ENCODE measurements at places on chromosomes 1 and 21. TPM values are rescaled to one million over a fixed set of nuclear protein-coding genes. Genes with fewer than 3 reads are reported as not detected.

CELA3A gene
- not detected for total RNA-seq

LDLRAD1 gene
- not detected for total RNA-seq

ANKRD65 gene
- total RNA-seq: 0.38 TPM

ETNK2 gene
- total RNA-seq: 15.5 TPM

DNA sequence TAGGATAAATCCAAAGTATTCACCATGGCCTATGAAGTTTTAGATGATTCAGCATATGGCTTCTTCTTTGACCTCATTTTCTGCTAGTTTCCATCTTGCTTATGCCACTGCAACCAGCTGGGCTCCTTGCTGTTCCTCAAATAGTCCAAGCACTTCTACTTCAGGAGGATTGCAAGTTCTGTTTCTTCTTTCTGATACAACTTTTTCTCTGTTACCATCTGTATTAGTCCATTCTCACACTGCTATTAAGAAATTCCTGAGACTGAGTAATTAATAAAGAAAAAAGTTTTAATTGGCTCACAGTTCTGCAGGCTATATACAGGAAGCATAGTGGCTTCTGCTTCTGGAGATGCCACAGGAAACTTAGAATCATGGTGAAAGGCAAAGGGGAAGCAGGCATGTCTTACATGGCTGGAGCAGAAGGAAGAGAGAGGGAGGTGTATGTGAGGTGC, 20.3 kb downstream of the PTGS2 start:
- DNase-seq: no peak

GRCh38 chr1:12596007-12596821, 21.8 kb downstream of the DHRS3 start:
- DNase-seq: peak; percentile 96

DNA sequence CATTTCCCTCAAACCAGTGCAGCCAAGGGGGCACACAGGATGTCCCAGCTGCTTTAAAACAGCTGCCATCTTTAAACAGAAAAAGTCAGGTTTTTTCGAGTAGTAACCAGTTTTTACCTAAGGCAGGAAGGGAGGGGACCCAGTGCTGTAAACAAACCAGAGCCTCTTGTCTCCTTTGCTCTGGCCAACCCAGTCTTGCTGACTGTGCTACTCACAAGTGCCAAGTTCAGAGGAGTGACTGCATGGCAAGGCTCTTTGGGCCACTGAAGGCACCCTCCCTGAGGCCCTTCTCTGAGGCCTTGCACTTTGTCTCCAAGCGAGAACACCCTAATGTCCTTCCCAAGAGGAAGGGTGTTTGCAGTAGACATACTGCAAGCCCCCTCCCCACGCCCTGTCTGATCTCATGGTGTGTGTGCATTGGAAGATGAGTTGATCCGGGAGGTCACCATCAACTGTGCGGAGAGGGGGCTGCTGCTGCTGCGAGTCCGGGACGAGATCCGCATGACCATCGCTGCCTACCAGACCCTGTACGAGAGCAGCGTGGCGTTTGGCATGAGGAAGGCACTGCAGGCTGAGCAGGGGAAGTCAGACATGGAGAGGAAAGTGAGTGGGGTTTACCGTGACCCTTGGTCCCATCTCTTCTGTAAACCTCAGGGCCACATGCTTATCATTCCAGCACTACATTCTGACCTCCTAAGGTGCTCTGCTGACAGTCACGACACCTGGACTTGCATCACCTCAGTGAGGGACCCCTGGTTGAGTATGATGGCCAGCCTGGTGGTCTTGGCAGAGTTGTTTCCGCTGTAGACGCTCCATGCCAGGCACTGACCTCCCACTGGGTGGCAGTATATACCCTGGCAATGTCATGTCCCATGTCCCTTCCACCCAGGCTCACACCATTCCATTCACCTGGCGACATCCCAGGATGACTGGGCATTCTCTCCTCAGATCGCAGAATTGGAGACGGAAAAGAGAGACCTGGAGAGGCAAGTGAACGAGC, 4.7 kb downstream of the DNALI1 start:
- peak; percentile 15 for DNase-seq

GRCh38 chr1:64715186-64715585, 29.7 kb upstream of the RAVER2 start:
- no peak for DNase-seq

All from endothelial cell of umbilical vein (primary cell).